Activated CD8-positive, alpha-beta T cell treated with anti-CD3 and anti-CD28 coated beads, Interleukin-2, amount 10 ng/mL, durations not matched to agents 7 days and 5 days (primary cell): ENCODE measurements at places on chromosomes 12 and 14. TPM values are rescaled to one million over a fixed set of nuclear protein-coding genes. Genes with fewer than 3 reads are reported as not detected.

DNA sequence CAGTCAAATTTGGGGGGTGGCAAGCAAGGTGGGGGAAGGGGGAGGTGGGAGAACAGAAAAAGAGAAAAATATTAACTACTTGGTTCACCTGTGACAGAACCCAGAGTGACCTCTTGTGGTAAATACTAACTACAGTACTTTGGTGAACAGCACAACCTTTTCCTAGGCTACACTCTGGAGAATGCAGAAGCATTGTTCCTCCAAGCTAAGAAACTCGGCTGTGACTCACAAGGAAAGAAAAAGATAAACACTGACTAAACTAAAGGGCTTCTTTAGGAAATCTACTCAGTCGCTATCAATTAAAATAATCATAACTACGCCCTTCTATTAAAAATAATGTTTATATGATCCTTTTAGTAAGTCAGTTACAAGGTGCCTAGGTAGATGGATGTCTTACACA is 5.4 kb downstream of the KCNH5 start:
- DNase-seq = no peak
- H3K4me3 ChIP-seq = no peak overlapping the region
- H3K36me3 ChIP-seq = no peaks in the 10 kb centered on the region
- H3K4me1 ChIP-seq = no peaks in the 10 kb centered on the region
- peaks cover 16% of the 10 kb centered on the region for H3K27me3 ChIP-seq

DNA sequence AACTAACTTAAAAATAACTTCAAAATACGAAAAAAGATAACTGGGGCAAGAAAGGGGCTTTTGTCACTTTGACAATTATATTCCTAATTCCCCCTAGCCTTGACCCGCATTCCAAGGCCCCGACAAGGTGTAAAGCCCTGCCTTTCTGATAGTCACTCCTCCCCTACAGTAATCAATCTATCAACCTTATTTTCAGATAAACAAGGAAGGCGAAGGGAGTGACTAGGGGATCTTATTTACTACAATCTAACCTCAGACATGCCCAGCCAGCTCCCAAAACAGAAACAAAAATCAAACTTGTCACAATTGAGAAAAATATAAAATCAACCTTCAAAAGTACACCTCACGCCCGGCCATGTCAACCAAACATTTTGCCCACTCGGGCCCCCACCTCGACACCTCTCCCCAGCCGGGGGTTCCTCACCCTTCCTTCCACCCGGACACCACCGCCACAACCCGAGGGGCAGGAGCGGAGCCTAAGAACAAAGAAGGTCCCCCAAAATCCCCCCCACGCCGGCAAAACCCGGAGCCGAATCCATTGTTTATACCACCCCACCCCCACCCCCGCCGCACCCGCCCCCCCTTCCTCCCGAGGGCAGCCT is 562 bp downstream of the ZFYVE1 start:
- no peaks in the 10 kb centered on the region for H3K27me3 ChIP-seq
- H3K4me3 ChIP-seq = peak overlapping the region; percentile 93
- peaks cover 20% of the 10 kb centered on the region for H3K36me3 ChIP-seq
- H3K4me1 ChIP-seq = peaks cover 38% of the 10 kb centered on the region
- DNase-seq = peak; percentile 31

- H3K4me3 ChIP-seq = no peak overlapping the region
- peaks cover 35% of the 10 kb centered on the region for H3K27me3 ChIP-seq
- no peak overlapping the region for H3K27ac ChIP-seq
- peaks cover 14% of the 10 kb centered on the region for H3K4me1 ChIP-seq
- no peak for DNase-seq
Observed at GRCh38 chr12:132610866-132611602, 652 bp upstream of the LRCOL1 start.

The SCNN1A gene
- 1.5 TPM for total RNA-seq

DNA sequence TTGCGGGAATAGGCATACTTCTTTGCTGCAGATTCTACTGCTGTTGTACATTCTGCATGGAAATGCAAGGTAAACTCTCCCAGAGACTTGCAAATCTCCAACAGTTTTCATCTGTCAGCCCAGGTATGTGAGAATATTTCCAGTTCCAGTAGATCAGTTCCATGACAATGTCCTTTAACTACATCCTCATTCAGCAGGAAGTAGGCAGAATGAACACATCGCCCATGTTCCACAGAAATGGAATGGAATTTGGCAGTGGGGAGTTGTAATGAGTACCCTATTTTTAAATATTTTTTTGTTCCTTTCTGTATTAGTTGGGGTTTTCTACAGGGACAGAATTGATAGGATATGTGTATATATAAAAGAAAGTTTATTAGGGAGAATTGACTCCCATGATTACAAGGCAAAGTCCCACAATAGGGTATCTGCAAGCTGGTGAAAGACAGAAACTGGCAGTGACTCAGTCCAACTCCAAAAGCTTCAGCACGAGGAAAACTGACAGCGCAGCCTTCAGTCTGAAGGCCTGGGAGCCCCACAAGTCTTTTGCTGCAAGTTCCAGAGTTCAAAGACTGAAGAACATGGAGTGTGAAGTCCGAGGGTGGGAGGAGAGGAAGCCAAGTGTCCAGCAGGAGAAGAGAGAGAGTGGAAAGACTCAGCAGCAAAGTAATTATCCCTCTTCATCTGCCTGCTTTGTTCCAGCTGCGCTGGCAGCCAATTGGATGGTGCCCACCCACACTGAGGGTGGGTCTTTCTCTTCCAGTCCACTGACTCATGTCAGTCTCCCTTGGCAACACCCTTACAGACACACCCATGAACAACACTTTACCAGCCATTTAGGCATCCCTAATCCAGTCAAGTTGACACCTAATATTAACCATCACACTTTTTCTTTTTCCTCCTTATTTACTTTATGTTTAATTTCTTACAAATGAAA is 110.4 kb upstream of the SCAF11 start:
- no peak overlapping the region for H3K27ac ChIP-seq
- H3K27me3 ChIP-seq = peaks cover 14% of the 10 kb centered on the region
- H3K4me1 ChIP-seq = no peaks in the 10 kb centered on the region
- no peak overlapping the region for H3K4me3 ChIP-seq

DNA sequence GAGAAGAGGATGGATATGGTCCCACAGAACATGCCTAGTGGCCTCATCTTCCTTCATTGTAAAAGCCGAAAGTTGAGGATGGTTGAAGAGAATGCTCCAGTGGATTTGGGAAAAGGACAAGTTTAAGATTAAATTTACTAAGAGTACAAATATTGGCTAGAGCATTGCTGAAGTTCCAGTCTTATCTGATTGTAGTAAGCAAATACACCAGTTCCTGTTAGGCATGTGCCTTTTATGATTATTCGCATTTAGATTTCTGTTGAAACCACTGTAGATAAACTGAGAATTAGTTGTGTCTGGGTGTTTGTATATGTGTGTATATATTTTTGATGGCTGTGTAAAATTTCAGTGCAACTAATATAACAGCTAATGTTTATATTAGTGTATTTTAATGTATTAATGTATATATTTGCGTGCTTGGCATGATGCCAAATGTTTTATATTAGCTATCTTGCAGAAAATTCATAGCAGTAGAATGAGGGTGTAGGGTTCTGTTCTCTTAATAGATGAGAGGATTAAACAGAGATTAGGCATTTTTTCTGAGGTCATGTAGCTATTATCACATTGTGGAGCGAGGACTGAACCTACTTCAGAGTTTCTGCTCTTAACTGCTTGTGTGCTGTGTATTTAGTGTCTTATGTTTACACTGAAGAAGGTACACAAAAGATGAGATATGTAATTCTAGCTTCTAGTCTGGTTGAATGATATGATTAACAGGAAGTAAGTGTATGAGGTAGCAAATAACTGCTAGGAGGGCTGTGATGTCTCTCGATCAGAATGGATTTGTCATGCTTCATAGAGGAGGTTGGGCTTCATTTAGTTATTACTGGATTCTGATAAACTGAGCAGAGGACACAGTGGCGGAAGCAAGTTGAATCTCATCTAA is 21.1 kb downstream of the FKBP3 start:
- peak overlapping the region; percentile 17 for H3K27ac ChIP-seq
- no peaks in the 10 kb centered on the region for H3K4me1 ChIP-seq
- peaks cover 45% of the 10 kb centered on the region for H3K36me3 ChIP-seq
- no peaks in the 10 kb centered on the region for H3K27me3 ChIP-seq

The SAMD15 gene
- 0.40 TPM for total RNA-seq

GRCh38 chr12:116515684-116516083 is 43.5 kb upstream of the MAP1LC3B2 start:
- H3K4me3 ChIP-seq = no peak overlapping the region
- no peaks in the 10 kb centered on the region for H3K4me1 ChIP-seq
- no peak overlapping the region for H3K27ac ChIP-seq
- no peak for DNase-seq
- peaks cover 11% of the 10 kb centered on the region for H3K27me3 ChIP-seq
- no peaks in the 10 kb centered on the region for H3K36me3 ChIP-seq

DNA sequence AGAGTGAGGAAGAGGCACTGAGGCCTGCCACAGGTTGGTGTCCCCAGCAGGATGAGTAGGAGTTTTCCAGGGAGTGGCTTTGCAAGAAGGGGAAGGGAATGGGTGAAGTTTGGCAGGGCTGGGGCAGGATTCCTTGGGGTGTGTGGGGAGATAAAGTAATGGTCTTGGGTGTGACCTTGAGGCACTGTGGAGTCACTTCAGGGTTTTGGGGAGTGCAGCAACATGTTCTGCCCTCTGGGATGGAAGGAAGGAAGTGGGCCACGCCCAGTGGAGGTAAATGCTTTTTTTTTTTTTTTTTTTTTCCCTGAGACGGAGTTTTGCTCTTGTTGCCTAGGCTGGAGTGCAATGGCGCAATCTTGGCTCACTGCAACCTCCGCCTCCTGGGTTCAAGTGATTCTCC is 108.9 kb downstream of the ADCK1 start:
- no peak for DNase-seq
- no peaks in the 10 kb centered on the region for H3K36me3 ChIP-seq
- H3K4me1 ChIP-seq = peaks cover 5% of the 10 kb centered on the region
- peak overlapping the region; percentile 65 for H3K27ac ChIP-seq

The GPRC5D gene
- not detected for total RNA-seq

DNA sequence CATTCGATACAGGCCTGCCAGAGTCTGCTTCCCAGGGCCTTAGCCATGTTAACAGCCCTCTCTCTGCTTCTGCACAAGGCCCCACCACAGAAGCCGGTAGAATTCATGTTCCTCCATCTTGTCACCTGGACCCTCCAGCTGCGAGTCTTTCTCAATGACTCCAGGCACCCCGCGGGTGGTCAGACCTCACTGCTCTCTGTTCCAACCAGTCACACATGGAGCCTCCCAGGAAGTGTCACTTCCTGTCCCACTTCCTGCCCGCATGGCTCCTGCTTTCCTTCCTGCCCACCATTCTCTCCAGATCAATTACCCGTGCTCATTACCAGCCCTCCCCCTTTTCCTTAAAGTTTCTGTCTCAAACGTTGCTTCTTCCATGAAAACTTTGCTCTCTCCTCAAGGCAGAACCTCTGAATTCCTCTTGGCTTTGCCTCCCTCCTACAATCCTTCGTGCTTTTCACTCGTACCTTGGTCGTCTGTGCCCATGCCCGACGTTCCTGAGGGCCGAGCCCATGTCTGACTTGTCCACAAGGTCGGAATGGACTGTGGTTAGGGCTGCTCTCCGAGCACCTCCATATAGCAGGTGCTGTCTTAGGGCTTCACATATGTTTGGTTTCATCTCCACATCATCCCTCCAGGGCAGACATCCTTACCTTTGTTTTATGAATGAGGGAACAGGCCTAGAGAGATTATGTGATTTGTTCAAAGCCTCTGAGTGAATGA is 172.1 kb downstream of the TSPAN9 start:
- no peaks in the 10 kb centered on the region for H3K36me3 ChIP-seq
- DNase-seq = no peak
- H3K27ac ChIP-seq = no peak overlapping the region
- peaks cover 10% of the 10 kb centered on the region for H3K27me3 ChIP-seq

DNA sequence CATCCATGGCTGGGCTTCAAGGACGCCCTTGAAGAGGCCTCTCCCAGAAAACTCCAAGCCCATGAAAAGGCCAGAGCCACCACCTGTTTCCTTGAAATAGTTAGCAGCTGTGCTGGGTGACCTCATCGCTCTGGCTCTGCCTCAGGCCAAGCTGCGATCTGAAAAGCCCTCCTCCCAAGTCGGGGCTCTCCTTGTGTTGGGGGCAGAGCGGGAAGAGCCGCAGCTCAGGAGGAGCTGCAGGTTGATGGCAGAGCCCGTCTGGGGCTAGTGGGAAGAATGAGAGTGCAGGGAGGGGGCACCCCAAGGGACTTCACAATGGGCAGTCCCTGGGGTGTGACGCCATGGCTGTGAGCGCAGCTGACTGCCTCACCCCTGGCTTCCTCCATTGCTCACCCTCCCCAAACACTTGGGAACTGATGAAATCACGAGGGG is 50.0 kb upstream of the STON2 start:
- H3K27ac ChIP-seq = no peak overlapping the region
- H3K4me1 ChIP-seq = peaks cover 10% of the 10 kb centered on the region
- H3K36me3 ChIP-seq = no peaks in the 10 kb centered on the region
- no peak overlapping the region for H3K4me3 ChIP-seq
- H3K27me3 ChIP-seq = peaks cover 20% of the 10 kb centered on the region
- no peak for DNase-seq

The CCND2 gene
- total RNA-seq = 592 TPM

The RFC5 gene
- total RNA-seq = 57.6 TPM

- peaks cover 40% of the 10 kb centered on the region for H3K27me3 ChIP-seq
- peak overlapping the region; percentile 52 for H3K4me3 ChIP-seq
Observed at GRCh38 chr12:106903241-106903945, 52.3 kb upstream of the TMEM263 start.

The FZD10 gene
- not detected for total RNA-seq

GRCh38 chr14:39419272-39419671 is 13.0 kb downstream of the FBXO33 start:
- no peak overlapping the region for H3K4me3 ChIP-seq
- peaks cover 10% of the 10 kb centered on the region for H3K4me1 ChIP-seq
- H3K27ac ChIP-seq = no peak overlapping the region
- no peak for DNase-seq
- peaks cover 38% of the 10 kb centered on the region for H3K36me3 ChIP-seq

The KERA gene
- not detected for total RNA-seq

GRCh38 chr12:112148031-112148513 is 22.7 kb downstream of the TRAFD1 start:
- H3K27ac ChIP-seq = no peak overlapping the region
- H3K4me1 ChIP-seq = no peaks in the 10 kb centered on the region
- no peak for DNase-seq
- no peaks in the 10 kb centered on the region for H3K27me3 ChIP-seq
- H3K36me3 ChIP-seq = peaks cover 62% of the 10 kb centered on the region

The STON2 gene
- total RNA-seq = 0.13 TPM

DNA sequence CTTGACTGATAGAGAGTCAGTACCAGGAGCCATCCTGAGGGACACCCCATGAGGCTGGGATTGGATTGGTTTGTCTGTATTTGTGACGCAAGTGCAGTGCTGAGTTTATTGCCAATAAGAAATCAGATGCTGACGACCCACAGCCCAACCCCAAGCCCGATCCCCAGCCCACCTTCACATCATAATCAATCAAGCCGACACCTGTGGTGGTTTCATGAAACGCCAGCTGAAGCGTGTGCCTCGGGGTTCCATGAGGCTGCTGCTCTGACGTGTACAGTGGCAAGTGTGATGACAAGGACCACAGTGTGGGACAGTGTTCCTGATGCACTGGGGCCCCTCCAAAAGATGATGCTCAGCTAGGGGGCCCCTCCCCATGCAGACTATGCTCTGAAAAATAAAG is 62.1 kb upstream of the C14orf180 start:
- H3K27ac ChIP-seq = no peak overlapping the region
- no peak overlapping the region for H3K4me3 ChIP-seq
- H3K27me3 ChIP-seq = no peaks in the 10 kb centered on the region

The BCDIN3D gene
- 7.3 TPM for total RNA-seq

The SYNDIG1L gene
- total RNA-seq = not detected
